Kasumi-1 (cell line): ENCODE measurements at places on chromosomes 4 and X.

DNA sequence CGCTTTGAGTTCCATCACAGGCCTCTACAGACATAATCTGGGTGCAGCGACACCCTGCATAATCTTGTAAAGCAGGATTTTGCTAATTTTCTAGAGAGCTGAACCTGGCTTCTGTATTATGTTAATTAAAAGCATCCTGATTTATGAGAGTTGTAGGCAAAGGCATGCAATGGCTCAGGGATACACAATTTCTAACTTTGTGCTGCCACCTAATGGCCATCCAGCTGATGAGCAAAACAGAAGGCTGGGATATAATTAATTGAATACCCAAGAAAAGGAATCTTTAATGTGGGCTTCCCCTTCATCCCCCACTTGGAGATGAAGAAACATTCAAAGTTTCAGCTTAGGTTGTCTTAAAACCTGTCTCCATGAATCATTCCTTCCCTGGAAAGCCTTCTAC is 78.1 kb downstream of the BMP15 start:
- DNase-seq: no peak

DNA sequence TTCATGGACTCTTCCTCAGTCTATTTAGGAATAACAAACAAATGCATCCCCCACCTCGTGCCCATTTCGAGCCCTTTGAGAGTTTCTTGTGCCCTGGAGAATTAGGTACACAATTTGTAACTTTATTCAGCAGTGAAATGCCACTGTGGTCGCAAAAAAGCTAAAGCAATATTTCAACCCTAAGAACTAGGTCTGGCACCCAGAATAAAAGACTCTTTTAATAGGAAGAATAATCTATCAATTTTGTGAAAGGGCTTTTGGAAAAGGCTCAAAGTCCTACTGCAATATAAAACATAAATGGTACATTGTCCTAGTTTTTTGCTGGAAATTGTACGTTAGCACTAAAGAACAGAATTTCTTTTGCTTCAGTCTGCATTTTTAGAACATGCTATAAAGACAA is 304.6 kb upstream of the TENM3 start:
- no peak for DNase-seq

DNA sequence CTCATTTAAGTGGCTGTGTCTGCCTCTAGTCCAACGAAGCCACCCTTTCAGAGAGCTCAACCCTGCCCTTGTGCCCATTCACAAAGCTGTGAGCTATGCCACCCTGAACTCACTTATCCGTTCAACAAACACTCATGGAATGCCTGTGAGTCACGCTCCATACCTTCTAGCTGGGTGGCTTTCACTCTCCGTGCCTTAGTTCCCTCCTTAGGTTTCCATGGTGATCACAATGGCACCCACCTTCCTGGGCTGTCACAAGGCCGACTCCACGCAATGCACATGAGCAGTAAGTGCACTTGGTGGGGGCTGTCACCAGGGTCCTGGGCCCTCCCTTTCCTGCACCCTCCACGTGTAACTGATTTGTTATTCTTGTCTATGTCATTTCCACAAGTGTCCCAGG is 37.2 kb upstream of the PPP2R2C start:
- no peak for DNase-seq

- DNase-seq: no peak
Observed at GRCh38 chr4:128840711-128841318, 31.3 kb downstream of the JADE1 start.
